ENCODE measurements at places on chromosomes 4 and X.
A peak's percentile ranks its signal among the peaks of the same experiment; 100 is the strongest.

DNA sequence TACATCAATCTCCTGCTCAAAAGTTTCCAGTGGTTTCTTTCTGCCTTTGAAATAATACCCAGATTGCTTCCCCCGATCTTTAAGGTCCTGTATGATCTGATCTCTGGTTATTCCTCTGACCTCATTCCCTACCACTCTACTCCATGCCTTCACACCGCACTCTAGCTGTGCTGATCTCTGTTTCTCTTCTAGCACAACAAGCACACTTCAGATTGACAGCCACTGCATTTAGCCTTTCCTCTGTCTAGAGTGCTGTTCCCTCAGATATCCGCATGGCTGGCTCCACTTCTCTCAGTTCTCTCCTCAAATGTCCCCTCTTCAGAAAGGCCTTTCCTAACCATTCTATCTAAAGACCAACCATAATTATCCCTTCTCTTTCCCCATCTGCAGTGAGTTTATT is 370.4 kb upstream of the FGF13 start:
- DNase-seq, result no peak

DNA sequence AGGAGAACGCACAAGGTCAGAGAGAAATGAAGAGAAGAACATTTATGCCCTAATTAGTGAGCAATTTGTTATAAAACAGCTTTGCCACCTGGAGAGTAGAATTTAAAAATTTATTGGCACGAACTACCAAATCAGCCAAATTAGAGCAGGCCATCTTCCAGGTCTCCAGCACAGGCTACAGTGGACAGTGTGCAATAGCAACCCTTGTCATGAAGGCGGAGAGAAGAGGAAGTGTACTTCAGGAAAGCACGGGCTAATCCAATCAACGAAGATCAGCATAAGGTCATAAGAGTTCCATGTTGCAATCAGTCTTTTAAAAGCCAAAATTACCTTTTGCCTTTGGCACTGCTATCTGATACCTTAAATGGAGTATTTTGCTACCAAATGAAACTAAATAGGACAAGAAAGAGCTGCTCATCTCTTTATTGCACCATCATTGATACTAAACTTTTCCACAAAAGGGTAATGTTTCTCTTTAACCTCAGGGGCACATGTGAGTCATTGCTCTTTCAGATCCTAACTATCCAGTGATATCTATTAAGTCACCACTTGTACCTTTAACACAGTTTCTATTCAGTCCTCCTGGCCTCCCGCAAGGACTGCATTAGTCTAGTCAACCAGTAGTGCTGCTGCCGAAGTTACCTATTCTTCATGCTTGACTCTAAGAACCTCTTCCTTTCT is 19.9 kb downstream of the ANK2 start:
- DNase-seq, result no peak

DNA sequence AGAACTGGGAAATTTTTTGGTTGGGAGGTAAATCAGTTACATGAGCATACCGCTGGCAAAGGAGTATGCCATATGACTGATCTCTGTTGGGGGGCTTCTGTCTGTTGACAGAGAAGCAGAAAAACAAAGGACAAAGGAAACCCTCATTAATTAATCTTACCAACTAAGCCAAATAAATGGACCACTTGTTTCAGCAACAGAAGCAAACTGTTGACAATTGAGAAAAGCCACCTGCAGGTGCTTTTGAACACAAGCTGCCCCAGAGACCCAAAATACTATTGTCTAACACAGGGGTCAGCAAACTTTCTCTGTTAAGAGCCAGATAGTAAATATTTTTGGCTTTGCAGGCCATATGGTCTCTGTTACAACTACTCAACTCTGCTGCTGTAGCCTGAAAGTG is 7.0 kb upstream of the FRYL start:
- DNase-seq, result no peak

GRCh38 chrX:7689791-7690412 is 153.1 kb upstream of the VCX start:
- DNase-seq, result no peak

DNA sequence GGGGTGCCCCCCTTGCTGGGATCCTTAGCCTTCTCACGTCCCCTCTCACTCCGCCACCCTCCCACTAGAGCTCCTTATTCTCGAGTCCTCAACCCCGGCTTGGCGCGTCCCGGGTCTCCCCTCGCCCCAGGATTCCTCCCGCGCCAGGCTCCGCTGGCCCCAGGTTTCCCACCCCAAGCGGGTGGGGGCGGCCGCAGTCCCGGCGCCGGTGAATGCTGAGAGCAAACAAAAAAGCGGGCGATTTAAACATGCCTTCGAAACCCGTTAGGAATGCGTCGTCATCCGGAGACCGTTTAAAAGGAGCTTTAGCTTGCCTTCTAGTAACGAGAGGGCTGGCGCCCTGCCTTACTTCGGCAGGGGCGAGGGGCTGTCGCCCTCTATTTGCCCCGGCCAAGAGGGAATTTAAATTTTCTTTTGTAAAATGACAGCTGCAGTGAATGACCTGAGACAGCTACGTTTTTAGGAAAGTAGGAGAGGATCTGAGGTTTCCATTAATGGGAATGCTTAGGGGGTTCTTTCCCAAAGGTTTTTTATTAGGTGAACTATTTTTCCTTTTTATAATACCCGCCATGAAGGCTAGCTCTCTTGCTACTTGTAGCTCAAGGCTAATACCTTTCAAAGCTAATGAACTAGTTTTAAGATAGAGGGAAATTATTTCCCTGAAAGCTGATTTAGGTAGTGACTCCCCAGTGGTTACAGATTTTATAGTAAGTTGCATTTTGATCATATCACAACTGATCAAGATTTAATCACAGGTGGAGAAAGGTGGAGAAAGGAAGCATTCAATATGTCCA is 3.1 kb downstream of the JADE1 start:
- DNase-seq, result peak; percentile 88

GRCh38 chrX:39159921-39160507 is 358.8 kb downstream of the MID1IP1 start:
- no peak for DNase-seq

DNA sequence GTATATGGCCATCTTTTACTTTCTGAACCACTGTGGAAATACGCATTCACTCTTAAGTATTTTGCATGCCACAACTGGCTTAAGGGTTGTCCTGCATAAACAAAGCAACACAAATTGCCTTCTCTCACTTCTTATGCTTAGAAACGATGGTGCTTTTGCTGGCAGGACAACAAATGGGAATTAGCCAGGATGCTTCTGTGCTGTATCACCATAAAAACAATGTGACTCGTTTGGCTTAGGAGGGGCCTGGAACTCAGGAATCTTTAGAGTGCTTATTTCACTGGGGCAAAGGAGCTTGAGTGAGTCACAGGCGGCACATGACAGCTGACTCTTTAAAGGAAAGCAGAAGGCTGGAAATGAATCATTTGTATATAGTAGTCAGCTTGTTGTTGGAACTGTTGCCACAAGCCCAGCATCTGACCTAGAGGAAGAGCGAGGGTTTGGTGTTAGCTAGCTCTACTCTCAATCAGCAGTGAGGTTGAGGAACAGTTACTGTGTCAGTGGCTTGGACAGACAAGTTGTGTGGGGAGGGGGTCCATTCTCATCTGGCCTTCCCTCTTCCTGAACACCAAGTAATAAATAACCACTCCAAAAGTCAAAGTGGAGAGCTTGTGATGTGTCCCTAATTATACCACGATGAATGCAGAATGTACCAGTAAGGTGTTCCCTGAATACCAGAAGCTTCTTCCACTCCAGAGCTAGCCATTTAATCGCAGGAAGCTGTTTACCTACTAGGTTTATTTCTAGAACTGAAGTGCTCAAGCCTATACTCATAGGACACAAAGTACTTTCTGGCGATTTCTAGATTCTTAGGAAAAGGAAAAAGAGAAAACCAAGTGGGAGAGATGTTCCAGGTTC is 293.1 kb downstream of the CAMK2D start:
- peak; percentile 4 for DNase-seq

- DNase-seq, result peak; percentile 78
Measured at GRCh38 chr4:40327340-40327739, 7.8 kb upstream of the CHRNA9 start.

DNA sequence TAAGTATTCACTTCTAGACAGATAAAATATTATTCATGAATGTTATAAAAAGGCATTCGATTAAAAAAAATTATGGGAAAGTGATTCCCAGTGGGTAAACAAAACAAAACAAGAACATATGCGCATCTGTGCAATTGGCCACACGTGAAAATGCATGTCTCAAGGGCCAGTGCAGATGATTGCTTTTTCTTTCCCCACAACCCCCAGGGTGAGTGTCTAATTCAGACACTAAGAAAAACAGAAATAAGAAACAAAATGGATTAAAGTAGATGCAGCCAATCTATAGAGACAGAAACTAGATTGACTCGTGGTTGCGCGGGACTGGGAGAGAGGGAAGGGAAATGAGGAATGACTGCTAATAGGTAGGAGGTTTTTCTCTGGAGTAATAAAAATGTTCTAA is 49.5 kb downstream of the GPM6A start:
- no peak for DNase-seq

DNA sequence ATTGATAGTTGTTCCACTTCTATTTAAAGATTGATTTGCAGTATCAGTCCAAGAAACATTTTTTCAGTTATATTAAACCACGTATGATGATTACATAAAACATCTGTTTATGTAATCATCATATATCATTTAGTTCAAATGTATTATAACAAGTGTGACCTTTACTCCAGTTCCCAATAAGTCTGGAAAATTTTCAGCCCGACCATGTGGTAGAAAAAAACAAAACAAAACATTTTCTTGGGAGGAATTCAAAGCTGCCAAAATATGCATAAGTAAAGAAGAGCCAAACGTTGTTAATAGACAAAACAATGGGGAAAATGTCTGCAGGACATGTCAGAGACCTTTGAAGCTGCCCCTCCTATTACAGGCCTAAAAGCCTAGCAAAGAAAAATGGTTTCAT is 709.1 kb downstream of the FAT4 start:
- no peak for DNase-seq

DNA sequence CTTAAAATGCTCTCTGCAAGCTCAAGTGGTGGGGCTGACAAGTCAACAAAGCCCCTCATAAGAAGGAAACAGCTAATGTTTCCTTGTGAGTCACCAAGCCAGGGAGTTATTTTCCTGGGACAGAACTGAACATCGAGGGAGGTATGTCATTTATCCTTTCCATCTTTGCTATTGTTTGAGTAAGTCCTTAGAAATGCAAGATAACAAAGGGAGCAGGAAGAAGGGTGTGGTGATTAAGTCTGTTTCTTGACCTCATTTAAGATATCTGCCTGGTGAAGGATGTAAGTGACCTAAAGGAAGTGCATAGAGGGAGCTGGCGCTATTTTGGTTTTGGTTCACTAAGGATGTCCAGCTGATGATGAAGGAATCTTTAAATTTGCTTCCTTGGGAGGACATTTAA is 39.9 kb downstream of the ATG4A start:
- DNase-seq, result no peak

- peak; percentile 83 for DNase-seq
Measured at GRCh38 chr4:6674500-6675149, 19.1 kb upstream of the S100P start.

- DNase-seq, result no peak
Measured at GRCh38 chr4:68606240-68606639, 30.1 kb upstream of the UGT2B17 start.

Measured in common myeloid progenitor, CD34-positive (primary cell).